IMR-90 (cell line): ENCODE measurements at places on chromosomes 16 and 17. TPM values are rescaled to one million over a fixed set of nuclear protein-coding genes. Genes with fewer than 3 reads are reported as not detected.

Gene CALB2
- 0.18 TPM in 1 of 2 replicates, not detected in the other for total RNA-seq

Gene TMEM88
- not detected in 2 replicates for total RNA-seq

Gene TP53TG3C
- total RNA-seq: not detected in 2 replicates

DNA sequence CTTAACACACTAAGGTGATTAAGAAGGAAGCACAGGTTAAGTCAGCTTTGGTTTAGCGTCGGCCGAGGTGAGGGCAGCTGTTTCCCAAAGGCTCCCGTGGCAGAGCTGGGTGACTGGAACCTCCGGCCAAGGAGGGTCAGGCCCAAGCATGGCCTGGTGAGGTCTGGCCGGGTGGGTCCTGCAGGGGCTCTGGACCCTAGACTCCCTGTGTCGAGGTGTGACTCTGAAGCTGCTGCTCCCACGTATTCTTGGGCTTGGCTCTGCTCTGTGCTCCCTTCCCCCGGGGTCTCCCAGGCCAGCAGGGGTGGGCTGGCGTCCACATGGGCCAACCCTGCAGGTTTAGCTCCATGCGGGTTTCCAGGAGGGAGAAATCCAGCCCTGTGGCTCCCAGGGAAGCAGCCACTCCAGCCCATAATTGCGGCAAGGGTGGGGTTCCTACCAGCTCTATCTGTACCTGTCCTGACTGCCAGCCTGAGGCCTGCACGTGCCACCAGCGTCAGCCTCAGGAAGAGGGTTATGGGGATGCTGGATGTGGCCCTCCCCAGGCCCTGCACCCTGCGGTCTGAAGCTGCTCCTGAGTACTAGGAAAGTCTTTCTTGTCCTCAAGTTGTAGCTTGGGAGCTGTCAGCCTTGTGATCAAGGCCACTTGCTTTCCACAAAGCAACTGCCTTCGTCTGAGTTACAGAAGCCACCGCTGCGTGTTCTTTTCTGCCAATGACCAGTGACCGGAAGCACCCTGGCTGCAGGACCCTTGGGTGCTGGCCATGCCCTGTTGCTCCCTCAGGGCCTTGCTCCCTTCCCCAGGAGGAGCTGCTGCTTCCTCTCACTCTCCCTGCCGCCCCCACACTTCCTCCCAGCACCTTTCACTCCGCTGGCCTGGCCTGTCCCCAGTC is 4.8 kb downstream of the CDK5R1 start:
- DNase-seq: no peak

DNA sequence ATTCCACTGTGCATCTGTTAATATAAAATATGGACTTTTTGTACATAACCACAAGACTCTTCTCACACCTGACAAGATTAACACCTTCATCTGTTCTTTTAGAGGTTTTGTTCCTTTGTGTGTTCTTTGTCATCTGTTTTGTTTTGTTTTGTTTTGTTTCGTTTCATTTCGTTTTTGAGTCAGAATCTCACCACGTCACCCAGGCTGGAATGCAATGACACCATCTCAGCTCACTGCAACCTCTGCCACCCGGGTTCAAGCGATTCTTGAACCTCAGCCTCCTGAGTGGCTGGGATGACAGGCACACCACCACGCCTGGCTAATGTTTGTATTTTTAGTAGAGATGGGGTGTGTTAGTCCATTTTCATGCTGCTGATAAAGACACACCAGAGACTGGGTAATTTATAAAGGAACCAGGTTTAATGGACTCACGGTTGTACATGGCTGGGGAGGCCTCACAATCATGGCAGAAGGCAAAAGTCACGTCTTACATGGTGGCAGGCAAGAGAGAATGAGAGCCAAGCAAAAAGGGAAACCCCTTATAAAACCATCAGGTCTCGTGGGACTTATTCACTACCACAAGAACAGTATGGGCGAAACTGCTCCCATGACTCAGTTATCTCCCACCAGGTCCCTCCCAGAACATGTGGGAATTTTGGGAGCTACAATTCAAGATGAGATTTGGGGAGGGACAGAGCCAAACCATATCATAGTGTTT is 22.3 kb downstream of the C16orf90 start:
- no peak for DNase-seq

DNA sequence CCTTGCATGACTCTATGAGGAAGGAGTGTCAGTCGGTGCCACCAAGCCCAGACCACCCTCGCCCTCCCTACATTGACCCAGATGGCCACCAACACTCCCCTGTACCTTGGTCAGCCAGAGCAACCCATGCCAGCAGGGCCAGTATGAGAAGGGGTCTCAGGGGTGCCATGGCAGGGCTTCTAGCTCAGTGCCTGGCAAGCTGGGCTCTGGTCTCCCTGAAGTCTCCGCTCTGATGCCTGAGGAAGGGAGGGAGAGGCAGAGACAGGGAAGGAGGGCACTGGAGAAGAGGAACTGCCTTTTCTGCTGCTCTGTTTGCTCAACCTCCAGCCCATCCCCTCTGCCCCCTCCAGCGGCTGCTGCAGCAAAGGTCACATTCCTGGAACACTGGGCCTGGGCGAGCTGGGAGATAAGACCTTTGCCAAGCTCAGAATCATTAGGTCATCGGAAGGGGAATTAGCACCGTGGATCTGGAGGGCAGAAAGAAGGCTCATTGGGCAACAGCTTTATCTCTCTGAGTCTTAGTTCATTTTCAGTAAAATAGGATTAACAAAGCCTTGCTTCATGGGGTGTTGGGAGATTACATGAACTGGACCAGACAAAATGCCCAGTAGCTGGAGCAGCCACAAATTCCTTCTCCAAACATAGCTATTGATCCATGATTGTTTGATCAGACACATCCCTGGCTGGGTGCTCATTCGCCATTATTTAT is at the start of gene VTN:
Gene VTN, minus strand, starts transcription at position 273 of the 709 bp plus-strand sequence. Its CDS starts 104 bp downstream, at position 169.
- peak; percentile 45 for DNase-seq

- DNase-seq: peak; percentile 4
Observed at GRCh38 chr17:74430706-74431567, 951 bp upstream of the GPRC5C start.

DNA sequence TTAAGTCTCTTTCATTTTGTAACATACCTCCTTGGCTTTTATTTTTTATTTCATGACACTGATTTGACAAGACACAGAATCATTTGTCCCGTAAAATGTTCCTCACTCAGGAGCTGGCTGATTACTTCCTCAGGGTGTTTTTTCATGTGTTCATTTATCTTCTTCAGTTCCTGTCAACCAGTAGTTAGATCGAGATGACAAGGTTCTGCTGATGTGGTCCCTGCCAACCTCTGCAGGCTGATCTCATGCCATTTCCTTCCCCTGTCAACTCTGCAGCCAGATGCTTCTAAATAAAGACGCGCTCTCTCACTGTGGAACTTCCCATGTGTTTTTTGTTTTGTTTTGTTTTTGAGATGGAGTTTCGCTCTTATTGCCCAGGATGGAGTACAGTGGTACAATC is 8.1 kb upstream of the CXCL16 start:
- DNase-seq: no peak

DNA sequence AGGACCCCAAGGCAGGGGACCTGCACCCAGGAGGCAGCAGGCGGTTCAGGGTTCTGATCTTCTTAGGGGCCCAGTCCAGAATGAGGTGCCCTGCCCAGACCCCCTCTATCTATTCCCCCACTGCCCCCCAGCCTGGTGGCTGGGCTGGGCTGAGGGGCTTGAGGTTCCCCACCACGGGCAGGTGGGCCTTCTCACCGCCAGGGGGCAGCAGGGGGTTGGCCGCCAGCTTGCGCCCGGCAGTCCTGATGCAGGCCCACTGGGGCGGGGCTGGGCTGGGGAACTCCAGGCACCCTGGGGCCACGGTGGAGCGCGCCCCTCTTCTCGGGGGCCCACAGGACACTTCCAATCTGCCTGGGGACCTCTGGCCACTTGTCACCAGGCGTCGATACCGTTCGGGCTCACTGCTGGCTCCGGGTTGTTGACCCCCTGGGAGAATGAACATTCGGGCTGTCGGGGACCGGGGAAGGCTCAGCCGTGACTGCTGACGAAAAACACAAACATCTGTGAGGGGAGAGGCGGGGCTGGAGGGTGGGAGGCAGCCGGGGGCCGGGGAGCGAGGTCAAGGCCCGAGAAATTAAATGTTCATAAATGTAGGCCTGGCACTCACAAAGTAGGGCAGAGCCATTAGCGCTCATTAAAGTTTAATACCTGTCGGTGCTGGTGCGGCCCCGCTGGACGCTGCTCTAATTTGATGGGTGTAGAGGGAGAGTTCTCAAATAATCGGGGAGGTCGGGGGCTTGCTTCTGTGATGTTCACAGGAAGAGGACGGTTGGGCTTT is 219.3 kb upstream of the GSE1 start:
- peak; percentile 40 for DNase-seq

- peak; percentile 19 for DNase-seq
Observed at GRCh38 chr16:3780570-3780969, 63.2 kb upstream of the TRAP1 start.
